ENCODE measurements at places on chromosomes 5 and 9.

DNA sequence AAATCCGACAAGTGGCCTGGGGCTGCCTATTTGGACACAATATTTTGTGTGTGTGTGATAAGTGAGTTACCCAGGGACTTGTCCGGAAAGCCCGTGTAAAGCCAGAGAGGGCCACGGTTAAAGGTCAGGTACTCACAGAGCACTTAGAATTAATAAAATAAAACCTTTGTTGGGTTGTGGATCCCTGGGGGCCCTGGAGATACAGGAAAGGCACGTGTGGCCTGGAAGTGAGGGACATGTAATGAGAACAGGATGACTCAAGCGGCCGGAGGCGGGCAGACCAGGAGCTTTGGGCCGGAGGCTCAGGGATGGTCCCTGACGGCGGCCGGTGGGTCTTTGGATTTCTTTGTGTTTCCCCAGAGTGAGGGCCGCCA is 1.0 kb downstream of the DMRT2 start:
- peak; percentile 3 for DNase-seq

DNA sequence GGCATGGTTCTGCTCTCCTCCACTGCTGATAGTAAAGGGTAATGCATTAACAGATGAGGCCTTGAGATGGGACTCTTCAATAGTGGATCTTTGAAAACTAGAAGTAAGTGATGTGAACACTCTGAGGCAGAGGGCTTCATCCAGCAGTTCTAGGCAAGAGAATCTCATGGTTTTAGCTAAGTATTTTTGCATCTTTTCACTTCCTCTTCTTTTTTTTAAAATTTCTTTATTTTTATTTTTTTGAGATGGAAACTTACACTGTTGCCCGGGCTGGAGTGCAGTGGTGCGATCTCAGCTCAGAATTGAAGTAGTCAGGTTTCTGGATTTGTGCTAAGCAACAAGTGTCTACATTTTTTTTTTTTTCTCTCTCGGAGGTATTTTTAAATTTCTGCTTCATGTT is 101.9 kb downstream of the MTRR start:
- DNase-seq = no peak

GRCh38 chr5:75414241-75414640 is 77.2 kb downstream of the HMGCR start:
- no peak for DNase-seq

DNA sequence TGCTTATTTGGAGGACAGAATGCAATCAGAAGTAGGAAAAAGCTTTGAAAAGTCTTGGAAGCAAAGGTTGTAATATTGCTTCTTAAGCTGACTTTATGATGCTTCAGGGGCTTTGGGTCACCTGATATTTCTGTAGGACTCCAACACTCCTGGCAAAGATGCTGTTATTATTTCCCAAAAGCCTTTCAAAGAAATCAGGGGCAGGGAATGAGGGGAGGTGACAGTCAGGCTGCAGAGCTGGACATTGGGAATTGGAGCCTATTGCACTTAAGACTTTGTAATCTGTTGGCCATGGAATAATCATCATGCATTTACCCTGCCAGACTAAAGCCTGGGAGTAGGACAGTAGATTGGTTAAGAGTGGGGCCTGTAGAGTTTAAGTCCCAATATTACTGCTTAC is 168.3 kb upstream of the IL12B start:
- DNase-seq = no peak

DNA sequence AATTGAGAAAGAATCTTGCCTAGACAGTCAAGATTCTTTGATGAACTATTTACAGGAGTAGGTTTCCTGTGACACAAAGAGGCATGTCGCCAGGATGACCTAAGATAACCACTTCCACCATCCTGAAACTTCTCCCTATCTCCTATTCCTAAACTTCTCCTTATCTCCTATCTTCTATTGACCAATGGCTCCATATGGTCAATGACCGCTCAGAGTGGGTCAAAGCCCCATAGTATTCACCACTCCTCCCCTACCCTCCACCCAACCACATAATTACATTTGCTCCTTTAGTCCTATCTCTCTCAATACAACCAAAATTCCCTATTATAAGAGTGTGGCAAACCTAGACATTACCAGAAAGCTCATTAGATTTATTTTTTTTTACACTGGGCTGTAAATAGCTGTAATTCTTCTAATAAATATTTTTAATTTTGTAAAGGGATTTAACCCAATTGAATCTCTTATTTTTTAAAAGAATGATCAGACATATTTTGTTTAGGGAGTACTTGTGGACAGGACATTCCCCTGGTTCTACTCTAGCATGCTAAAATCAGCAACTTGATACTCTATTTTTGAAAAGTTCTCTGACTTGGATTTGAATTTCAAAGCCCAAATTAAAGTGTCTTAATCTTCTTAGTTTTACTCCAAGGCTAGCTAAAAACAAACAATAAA is 416.0 kb upstream of the CCNH start:
- DNase-seq = no peak

- DNase-seq = peak; percentile 95
Observed at GRCh38 chr5:132063090-132063911, 2.8 kb downstream of the IL3 start.

DNA sequence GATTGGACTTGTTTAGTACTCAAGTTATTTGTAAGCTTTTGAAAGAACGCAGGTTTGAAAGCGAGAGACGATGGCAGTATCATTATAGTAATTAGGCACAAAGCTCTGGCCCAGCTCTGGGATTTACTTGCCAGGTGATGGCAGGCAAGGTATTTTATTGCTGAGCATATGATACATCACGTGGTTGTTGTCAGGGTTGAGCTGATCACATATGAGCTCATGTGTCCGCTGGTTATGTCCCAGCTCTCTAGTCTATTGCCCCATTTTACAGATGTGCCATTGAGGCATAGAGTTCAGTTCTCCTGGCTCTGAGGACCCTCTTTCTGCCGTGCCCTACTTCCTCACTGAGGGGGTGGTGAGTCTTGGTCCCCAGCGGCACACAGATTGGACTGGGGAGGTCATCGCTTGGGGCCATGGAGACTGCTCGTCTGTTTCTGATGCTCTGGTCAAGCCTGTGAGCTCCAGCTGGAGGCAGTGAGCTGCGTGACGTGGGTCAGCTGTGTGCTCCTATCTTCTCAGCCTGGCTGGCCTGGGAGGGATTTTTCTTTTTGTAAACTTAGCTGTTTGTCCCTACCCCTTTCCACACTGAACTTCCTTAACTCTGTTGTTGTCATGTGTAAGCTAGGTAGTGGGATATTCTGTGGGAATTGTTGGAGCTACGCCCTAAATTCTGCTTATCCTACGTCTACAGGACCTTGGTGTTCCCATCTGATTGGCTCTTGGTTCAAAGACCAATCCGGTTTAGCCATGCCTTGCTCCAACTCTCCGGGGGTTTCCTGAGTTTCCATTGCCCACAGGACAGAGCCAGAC is 2.2 kb downstream of the NXNL2 start:
- DNase-seq = no peak

GRCh38 chr9:7117676-7118561 is 360.1 kb downstream of the KDM4C start:
- no peak for DNase-seq

- DNase-seq = no peak
Observed at GRCh38 chr5:163731256-163731655, 225.8 kb downstream of the MAT2B start.

- no peak for DNase-seq
Observed at GRCh38 chr9:14326264-14326826, 12.4 kb upstream of the NFIB start.

DNA sequence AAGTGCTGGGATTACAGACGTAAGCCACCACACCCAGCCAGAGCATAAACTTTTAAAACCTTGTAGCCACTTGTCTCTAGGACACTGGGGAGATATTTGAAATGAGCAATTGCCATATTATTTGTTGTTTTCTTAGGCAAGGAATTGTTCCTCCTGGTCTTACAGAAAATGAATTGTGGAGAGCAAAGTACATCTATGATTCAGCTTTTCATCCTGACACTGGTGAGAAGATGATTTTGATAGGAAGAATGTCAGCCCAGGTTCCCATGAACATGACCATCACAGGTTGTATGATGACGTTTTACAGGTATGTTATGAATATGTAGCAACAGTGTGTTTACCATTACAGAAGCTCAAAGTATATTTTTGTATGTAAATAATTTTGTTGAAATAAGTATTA is 30.5 kb downstream of the SFXN1 start:
- no peak for DNase-seq

DNA sequence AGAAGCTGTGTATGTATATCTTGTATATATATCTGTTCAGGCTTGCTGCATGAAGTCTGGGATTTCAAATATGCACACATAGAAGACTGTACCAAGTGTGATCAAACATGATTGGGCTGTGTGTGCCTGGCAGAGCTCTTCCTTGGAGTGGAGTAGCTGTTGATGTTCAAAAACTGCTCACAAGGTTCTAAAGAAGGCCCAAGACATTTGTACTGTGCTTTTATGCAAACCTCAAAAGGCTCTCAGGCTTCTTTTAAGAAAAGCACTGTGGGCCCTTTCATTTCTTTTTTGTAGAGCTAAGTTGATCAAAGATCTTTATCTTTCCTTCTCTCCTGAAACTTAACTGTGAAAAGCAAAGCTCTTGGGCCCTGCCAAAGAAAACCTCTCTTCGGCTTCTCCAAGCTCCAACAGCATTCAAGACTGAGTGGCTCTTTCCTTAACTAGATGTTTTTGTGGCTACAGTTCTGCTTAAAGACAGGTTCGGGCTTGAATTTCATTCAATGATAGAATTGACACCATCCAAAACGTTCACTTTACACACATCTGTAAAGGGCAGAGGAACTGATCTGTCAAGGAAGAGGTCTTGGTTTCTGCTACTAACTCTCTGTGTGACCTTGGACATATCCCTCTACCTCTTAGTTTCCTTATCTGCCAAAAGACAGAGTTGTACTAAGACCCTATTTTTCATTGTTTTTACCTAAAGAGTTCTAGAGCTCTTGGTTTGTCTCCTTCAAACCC is 105.8 kb upstream of the IL6ST start:
- DNase-seq = no peak

- no peak for DNase-seq
Observed at GRCh38 chr9:113646491-113646890, 183.0 kb downstream of the RGS3 start.

- DNase-seq = no peak
Observed at GRCh38 chr9:110255034-110255462, 1.3 kb downstream of the TXN start.

DNA sequence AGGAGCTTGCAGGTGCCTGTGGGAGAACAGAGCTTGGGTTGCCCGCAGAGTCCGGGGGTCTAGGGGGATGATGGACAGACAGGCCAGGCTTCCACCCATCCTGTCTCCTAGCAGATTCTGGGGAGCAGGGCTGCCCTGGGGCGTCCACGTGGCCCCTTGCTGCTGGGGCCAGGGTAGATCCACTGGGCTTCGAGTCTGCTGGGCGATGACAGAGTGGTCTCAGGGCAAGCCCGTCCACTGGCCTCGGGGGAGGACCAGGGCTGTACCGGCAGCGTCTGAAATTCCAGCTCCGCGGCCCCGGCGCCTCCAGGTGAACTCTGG is 124.2 kb upstream of the IRX4 start:
- no peak for DNase-seq

DNA sequence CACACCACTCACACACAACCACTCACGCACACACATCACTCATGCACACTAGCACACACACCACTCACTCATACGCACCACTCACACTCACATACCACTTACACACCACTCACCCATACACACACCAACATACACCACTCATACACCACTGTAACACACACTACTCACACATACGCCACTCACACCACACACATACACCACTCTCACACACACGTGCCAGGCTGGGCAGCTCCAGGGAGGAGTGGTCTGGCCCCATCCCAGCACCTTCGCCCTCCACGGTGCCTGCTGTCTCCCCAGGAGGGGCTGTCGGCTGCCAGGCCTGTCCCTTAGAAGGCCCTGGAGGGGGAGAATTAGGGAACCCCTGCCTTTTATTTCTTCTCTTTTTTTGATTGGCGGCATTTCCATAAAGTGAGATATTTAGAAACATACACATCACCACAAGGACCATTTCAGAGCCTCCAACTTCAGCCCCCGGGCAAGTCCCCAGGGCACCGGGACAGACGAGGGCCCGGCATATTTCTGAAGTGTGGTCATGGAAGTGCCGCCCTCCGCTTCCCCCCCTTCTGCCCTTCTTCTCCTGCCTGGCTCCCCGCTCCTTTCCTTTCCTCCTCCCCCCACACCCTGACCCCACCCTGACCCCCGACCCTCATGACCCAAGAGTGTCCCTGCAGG is 6.3 kb upstream of the ASB6 start:
- DNase-seq = no peak

GRCh38 chr5:160198146-160198545 is 31.2 kb upstream of the FABP6 start:
- DNase-seq = no peak

GRCh38 chr5:147898875-147899401 is 7.4 kb downstream of the C5orf46 start:
- DNase-seq = no peak

- no peak for DNase-seq
Observed at GRCh38 chr5:139701056-139701741, 53.0 kb downstream of the CXXC5 start.

DNA sequence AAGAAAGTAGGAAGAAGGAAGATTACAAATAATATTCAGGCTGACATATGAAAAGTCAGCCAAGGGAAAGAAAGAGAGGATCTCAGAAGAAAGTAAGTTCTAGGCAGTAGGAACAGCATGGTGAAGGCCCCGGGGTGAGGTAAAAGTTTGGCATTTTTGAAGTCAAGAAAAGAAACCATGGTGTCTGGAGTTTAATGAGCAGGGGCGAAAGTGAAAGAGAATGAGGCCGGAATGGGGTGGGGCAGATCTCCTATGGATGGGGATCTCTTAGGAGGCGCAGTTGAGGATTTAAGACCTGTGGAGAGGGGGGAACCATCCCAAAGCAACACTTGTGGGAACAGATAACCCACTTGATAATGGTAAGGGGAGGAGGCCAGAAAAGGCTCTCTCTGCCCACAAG is 42.3 kb upstream of the SMAD5 start:
- no peak for DNase-seq

- DNase-seq = no peak
Observed at GRCh38 chr5:149759563-149759962, 29.5 kb downstream of the PPARGC1B start.

DNA sequence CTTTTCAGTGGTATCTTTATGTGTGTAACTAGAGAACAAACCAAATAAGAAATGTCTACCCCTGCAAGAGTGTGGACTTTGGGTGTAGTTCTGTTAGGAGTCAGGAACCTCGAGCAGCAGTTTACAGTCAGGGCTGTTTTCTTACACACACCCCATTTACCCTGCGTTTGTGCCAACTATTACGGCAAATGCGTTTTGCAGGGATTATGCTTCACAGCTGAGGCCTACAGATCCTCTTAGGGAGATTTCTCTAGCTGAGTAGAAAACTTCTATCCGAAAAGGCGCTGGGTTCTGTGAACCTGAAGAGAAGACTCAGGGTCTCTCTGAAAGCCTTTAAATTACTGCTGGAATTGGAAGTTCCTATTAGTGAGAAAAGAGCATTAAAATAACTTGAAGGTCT is 51.4 kb downstream of the ACER2 start:
- no peak for DNase-seq

- no peak for DNase-seq
Observed at GRCh38 chr5:148542812-148543211, 111.5 kb downstream of the HTR4 start.

DNA sequence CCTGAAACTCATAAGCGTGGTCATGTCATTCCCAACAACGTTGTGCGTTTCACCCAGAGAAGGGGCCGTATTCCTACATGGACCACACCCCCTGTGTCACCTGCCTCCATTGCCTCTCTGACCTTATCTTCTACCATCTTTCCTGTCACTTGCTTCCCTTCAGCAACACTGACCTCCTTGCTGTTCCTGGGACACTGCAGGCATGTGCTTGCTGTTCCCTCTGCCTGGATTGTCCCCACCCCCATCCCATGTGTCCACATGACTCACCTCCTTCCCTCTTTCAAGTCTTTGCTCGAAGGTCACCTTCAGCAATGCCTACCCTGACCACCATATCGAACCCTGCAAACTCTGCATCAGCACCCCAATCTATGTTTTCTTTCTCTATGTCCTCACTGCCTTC is 133.2 kb upstream of the ZNF618 start:
- no peak for DNase-seq

Data from stimulated activated naive CD8-positive, alpha-beta T cell treated with anti-CD3 and anti-CD28 coated beads, Interleukin-15, Interleukin-2, amounts not matched to agents 100 U/mL and 50 U/mL, for 24 hours (primary cell).